ENCODE measurements at places on chromosomes 5 and 9.

DNA sequence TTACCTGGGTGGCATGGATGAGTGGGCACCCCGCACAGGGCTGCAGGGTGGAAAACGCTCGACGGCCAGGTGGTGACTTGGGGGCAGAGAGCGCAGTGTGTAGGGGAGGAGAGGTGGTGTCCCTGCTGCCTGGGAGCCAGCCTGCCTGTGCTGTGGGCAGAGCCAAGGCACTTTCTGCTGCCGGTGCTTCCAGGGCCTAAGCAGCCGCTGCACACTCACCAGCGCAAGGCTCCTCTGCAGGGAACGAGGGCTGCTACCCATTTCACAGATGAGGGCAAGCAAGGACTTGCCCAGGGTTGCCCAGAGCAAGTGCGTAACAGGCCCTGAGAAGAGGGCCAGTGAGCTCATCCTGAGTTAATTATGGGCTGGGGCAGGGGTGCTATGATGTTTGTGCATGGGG is 62.5 kb downstream of the CRB2 start:
- DNase-seq = no peak

DNA sequence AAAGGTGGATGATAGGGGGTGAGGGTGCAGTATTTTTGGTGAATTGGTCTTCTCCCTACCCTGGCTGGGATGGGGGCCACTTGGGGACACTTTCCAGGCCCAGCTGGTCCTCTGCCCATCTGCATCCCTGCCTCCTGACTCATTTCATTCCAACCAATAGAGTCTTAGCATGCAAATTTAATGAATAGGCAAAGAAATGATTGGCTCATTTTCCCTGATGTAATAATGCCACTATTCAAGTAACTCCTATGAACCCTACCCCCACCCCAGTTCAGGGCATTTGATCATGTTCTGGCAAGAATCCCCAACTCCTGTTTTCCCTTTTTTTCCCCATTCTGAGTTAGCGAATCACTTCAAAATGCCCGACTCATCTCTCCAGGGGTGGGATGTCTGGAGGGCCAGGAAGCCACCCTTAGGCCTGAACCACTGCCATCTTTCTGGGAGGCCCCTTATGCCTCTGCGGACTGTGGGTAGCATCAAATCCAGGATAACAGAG is 56.7 kb downstream of the PCDH1 start:
- no peak for DNase-seq

DNA sequence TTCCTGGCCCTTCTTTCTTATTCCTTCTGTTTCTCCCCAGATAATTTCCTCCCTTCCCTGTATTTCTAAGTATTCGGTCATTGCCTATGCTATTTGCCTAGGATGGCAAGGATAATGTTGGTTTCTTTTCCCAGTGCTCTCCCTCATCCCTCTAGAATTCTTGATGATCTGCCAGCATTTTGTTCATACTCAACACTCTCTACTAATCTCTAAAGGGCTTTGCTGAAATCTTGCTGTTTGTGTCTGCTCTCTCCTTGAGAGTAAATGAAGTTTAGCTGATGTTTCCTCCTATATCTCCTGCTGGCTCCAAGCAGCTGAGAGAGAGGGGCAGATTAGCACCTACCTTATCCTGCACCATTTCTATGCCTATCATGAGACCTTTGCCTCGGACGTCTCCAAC is 38.1 kb downstream of the AGXT2 start:
- no peak for DNase-seq

GRCh38 chr5:72394688-72395087 is 74.5 kb downstream of the PTCD2 start:
- no peak for DNase-seq

- DNase-seq = no peak
Measured at GRCh38 chr5:147669169-147669869, 113.2 kb downstream of the JAKMIP2 start.

- DNase-seq = no peak
Measured at GRCh38 chr9:89488936-89489335, 9.0 kb downstream of the SEMA4D start.

- no peak for DNase-seq
Measured at GRCh38 chr5:90830058-90830457, 271.5 kb downstream of the ADGRV1 start.

GRCh38 chr5:137375741-137376526 is 123.2 kb downstream of the SPOCK1 start:
- no peak for DNase-seq

- DNase-seq = peak; percentile 44
Measured at GRCh38 chr5:132813599-132814502, 749 bp downstream of the SOWAHA start.

GRCh38 chr5:15008476-15008875 is 136.9 kb upstream of the ANKH start:
- DNase-seq = no peak

GRCh38 chr9:109704546-109704945 is 75.5 kb upstream of the PALM2AKAP2 start:
- no peak for DNase-seq
